Renal pelvis (tissue), 12 donors: ENCODE measurements at places on chromosomes 6 and 20. TPM values are rescaled to one million over a fixed set of nuclear protein-coding genes. Genes with fewer than 3 reads are reported as not detected.

The WASF1 gene
- 49.0 TPM for polyA plus RNA-seq

The LRRC73 gene
- 1.6 TPM for polyA plus RNA-seq

The CNBD2 gene
- polyA plus RNA-seq = 0.83 TPM

The HLA-DQB2 gene
- polyA plus RNA-seq = 0.52 TPM

The PLCB4 gene
- 11.6 TPM for polyA plus RNA-seq

The CEP43 gene
- polyA plus RNA-seq = 25.9 TPM

The OXT gene
- polyA plus RNA-seq = 0.83 TPM
